Stimulated activated CD4-positive, alpha-beta T cell treated with anti-CD3 and anti-CD28 coated beads, Interleukin-4, amount 100 ng/mL, for 48 hours (primary cell): ENCODE measurements at places on chromosomes 6 and 20.

DNA sequence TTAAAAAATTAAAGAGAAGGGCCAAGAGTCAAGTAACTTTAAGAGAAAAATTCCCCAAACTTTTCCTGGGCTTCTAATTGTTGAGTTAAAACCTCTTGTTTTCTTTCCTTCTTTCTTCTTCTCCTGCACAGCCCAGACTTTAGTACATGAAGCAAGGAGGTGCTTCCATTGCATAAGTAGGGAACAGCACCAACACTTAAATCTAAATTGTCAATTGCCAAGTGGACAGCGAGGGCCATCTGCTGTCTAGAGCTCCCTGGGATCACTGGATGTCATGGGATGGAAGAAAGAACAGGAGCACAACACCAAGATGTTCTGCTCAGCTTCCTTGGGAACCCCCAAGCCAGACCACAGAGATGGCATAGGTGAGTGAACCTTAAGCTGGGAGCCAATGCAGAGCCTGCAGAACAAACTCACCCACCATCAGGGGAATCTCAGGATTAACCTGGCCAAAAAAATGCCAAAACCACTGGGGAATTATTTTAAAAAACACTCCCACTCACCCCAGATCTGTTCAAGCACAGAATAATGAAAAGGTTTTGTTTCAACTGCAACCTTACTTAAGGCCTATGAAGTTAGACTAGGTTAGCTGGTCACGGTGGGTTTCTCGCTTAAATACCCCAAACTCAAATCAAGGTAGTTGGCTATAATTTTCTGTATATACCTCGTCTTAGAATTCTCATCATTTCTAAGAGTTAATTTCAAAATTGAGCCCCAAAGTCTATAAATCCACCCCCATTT is 67.8 kb downstream of the TNFRSF21 start:
- DNase-seq, result no peak

DNA sequence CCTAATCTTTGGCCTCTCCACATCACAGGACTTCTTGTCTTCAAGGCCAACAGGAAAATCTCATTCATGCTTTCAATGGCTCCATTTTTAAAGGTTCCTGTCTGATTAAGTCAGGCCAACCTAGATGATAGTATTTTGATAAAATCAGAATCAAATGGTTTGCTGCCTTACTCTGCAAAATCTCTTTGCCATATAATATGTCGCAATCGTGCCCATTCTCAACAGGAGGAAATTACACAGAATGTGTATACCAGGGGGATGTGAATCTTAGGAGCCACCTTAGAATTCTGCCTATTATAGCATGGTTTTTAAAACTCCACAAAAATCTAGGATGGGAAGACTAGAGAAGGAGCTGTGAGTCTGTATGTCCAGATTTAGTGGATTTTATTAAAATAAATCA is 612.9 kb upstream of the MAN1A1 start:
- no peak for DNase-seq

- DNase-seq, result no peak
Measured at GRCh38 chr6:147750413-147750812, 241.9 kb downstream of the SAMD5 start.

- peak; percentile 49 for DNase-seq
Measured at GRCh38 chr6:149233056-149233715, 84.3 kb upstream of the TAB2 start.

DNA sequence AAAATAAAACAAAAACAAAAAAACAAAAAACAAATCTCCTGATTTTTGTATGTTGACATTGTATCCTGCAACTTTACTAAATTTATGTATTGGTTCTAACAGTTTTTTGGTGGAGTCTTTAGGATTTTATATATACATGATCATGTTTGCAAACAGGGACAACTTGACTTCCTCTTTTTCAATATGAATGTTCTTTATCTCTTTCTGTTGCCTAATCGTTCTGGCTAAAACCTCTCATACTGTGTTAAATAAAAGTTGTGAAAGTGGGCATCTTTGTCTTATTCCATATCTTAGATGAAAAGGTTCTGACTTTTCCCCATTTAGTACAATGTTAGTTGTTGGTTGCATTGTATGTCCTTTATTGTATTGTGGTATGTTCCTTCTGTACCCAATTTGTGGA is 261.7 kb upstream of the NOX3 start:
- DNase-seq, result no peak

DNA sequence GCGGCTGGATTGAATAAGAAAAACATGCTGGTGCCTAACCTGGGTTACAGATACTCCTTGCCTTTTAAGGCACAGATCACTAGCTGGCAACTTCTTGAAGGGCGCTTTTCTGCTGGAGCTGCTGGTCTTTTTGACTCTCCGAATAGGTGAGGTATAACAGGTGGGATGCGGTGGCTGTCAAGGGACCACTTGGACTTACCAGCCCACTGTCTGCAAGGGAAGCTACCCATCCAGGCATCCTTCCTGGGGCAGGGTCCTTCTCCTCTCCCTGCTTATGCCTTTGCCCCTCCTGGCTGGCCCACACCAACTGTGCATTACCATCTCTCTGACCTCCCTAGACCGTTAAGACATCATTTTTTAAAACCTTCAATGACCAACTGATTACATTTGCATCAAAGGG is 57.4 kb downstream of the NPEPL1 start:
- no peak for DNase-seq

GRCh38 chr6:143195349-143195845 is 134.7 kb downstream of the AIG1 start:
- no peak for DNase-seq

DNA sequence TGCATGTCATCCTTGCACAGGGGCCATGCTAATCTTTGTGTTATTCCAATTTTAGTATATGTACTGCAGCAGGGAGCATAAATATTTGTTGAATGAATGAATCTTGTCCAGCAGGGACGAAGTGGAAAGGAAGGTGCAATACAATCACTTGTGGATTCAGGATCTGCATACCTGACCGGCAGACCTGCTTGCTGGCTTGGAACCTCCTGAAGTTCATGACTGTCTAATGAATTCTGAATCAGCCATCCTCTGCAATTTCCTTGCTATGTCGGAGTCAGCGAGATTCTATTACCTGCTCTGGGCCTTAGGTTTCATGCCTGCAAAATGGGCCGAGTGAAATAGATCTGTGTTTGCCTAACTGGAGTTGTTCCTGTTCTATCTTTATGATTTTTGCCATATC is 17.4 kb upstream of the NCOA3 start:
- DNase-seq, result no peak

DNA sequence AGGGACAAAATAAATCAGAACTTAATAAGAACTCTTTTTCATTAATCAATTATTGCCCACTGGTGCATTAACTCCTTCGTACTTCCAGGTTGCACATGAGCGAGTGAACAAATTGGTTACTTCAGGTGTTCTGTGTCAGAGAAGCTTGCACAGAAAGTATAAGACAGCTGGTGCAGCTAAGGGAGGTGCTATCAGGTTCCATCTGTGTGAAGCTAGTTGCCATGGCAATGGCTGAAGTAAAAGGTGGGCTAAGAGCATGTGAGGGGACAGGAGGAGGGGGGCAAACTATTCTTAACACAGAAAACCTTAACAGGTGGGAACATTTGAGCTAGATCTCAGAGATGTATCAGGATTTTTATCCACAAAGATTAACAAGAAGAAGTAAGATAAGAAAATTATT is 81.6 kb downstream of the MANEA start:
- no peak for DNase-seq

DNA sequence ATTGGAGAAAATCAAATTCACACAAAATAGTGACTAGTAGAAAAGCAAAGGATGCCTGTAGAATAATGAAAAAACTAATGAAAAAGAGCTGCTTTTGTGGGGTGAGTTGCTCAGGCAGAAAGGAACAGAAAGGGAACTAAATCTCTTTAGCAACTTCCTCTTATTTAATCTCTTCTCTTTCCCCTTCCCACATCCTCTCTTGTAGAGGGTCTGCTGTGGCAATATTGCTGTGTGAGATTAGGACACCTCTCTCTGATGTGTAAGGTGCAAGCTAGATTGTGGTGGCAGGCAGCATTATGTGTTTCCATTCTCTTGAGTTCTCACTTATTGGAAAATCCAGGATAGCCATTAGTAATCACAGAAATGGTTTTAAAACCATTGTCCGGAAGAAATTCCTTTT is 49.7 kb downstream of the SYNE1 start:
- no peak for DNase-seq
